A673 (cell line): ENCODE measurements at places on chromosomes 13 and 19. TPM values are rescaled to one million over a fixed set of nuclear protein-coding genes. Genes with fewer than 3 reads are reported as not detected.

- DNase-seq: no peak
These were observed 287.9 kb upstream of the NBEA start for GRCh38 chr13:34654203-34654602.

DNA sequence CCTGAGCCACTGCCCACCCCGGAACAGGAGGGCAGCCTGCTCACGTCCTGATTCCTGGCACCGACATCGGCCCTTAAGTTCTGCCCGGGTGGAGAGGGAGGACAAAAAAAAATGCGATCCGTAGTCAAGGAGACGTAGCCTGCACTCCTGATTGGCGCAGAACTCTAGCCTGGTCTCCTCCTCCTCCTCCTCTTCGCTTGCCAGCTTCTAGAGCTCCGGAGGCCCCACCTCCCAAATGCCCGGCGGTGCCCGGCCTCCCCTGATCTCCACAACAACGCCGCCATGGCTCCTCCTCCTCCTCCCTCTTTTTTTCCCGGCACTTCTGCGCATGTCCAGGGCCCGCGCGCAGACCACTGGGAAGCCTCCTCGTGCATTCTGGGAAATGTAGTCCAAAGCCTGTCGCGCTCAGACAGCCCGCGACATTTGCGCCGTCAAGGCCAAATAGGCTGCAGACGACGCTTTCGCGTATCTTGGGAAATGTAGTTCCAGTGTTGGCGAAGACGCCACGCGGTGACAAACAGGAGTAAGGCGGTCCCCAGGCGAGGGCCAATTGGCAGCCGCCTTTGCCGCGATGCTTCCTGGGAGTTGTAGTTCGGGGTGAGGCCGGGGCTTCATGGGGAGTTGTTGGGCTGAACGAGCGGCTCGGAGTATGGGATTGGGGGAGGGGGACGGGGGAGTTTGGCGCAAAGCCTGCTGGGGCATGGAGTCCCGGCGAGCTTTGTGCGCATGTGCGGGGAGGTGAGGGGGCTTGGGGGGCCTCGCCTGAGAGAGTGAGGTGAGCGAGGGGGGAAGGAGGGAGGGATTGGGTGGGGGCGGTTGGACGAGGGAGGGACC lies at the start of gene ZNF444:
Gene ZNF444 (plus strand): TSS at position 705 of the 834 bp plus-strand sequence. CDS start 5,625 bp downstream, outside the sequence.
- DNase-seq: peak; percentile 99

- DNase-seq: peak; percentile 69
These were observed 2.3 kb downstream of the SPACA4 start for GRCh38 chr19:48608798-48609263.

DNA sequence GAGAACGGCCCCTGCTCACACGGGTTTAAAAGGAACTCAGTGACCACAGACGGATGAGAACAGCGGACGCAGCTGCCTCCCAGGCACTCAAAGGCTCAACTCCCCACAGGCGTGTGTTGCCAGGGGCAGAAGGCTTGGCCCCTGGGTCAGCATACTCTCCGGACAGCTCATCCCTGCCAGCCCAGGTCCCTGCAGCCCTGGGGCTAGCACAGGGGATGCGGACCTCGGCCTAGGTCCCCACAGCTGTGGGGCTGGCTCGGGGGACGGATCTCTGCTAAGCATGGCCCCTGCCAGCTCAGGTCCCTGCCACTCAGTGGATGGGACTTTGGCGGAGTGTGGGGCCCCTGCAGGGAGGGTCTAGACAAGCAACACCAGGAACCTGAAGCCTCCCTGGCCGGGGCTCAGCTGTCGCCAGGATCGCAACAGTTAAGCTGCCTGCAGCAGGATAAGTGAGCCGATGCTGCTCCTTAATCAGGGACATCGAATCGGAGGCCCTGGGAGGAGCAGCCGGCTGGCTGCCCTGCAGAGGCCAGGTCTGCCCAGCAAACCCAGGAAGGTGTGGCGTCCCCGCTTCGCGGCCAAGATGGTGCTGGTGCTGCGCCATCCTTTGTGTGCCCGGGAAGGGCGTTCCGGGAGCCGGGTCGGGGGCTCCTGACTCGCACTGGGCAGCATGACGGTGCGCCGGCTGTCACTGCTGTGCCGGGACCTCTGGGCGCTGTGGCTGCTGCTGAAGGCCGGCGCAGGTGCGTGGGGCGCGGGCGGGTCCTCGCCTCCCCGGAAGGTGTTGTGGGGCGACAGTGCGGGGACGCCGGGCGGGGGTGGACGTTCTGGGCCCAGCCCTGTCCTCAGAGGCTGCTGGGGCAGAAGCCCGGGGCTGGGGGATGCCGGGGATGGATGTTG lies 32.5 kb downstream of the MCF2L start:
- peak; percentile 77 for DNase-seq

- DNase-seq: no peak
These were observed 2.4 kb downstream of the TICAM1 start for GRCh38 chr19:4829001-4829712.

- DNase-seq: peak; percentile 93
These were observed 186.6 kb downstream of the TM9SF2 start for GRCh38 chr13:99687723-99688397.

- DNase-seq: no peak
These were observed 6.7 kb downstream of the ZNF865 start for GRCh38 chr19:55611983-55612645.

DNA sequence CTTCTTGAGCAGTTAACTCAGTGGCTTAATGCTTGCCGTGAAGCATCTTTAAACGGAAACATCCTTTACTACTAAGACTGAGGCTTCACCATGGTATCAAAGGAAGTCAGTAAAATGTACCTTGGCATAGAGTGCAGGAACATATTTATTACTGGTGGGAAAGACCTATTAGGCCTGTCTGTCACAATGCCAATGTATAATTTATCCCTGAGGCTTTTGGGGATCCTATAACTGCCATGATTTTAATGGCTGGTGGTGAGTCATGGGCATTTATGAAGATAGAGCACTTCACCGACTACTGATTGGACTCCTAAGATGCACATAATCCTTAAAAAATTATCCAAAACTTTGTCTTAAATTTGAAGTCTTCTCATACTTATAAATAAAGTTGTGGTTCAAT lies 79.6 kb downstream of the FGF14 start:
- DNase-seq: peak; percentile 90

- no peak for DNase-seq
These were observed 58.7 kb downstream of the TEX26 start for GRCh38 chr13:30991184-30991583.

The ZNF497 gene
- 2.6 and 3.4 TPM in 2 replicates for total RNA-seq

The PSG4 gene
- not detected in 2 replicates for total RNA-seq

The FPR3 gene
- not detected in 2 replicates for total RNA-seq

The SPACA4 gene
- total RNA-seq: not detected in 2 replicates

The ALKBH7 gene
- 30.6 and 37.1 TPM in 2 replicates for total RNA-seq

The OR10H1 gene
- total RNA-seq: not detected in 2 replicates

The SHC2 gene
- total RNA-seq: 1.1 and 2.0 TPM in 2 replicates

The ZFP82 gene
- total RNA-seq: 13.5 and 14.9 TPM in 2 replicates
